Myocyte (in vitro differentiated cells): ENCODE measurements at places on chromosomes 11 and 22. TPM values are rescaled to one million over a fixed set of nuclear protein-coding genes. Genes with fewer than 3 reads are reported as not detected.

Gene SCUBE2
- total RNA-seq, result 1.2 and 8.4 TPM in 2 replicates

Gene MB
- 3.9 and 6.2 TPM in 2 replicates for total RNA-seq

GRCh38 chr11:91805293-91805692 is 419.3 kb upstream of the FAT3 start:
- DNase-seq, result no peak

- no peak for DNase-seq
These were observed 22.0 kb downstream of the COA4 start for GRCh38 chr11:73854680-73855079.
